Fibroblast of mammary gland (primary cell): ENCODE measurements at places on chromosomes 2 and 18.
A peak's percentile ranks its signal among the peaks of the same experiment; 100 is the strongest.

DNA sequence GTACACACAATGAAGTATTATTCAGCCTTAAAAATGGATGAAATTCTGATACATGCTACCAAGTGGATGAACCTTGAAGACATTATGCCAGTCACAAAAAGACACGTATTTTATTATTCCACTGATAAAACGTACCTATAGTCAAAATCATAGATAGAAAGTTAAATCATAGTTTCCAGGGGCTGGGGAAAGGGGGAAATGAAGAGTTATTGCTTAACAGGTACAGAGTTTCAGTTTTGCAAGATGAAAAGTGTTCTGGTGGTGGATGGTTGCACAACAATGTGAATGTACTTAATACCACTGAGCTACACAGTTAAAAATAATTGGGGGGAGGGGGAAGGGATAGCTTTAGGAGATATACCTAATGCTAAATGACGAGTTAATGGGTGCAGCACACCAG lies 279.0 kb upstream of the STON1 start:
- peak; percentile 58 for DNase-seq

DNA sequence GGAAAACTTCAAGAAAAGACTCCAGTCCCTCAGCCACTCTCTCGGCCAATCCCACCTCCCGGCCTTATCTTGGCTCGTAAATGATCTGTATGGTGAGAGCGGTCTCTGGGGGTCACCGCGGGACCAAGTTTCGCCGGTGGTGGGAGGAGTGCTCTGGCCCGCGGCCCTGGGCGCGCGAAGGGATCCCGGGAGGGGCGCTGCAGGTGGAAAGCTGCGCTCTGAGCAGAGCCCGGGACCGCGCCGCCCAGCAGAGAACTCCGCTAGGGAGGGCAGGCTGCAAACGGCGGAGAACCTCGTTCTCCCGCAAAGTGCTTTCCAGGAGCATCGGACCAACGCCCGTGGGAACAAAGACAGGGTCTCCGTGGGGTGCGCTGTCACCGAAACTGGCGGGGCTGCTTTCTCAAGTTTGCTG lies 622 bp downstream of the LRP2 start:
- no peak for DNase-seq

GRCh38 chr2:20144861-20145260 lies 80.1 kb downstream of the SDC1 start:
- no peak for DNase-seq

GRCh38 chr2:75539955-75540716 lies 20.6 kb downstream of the EVA1A start:
- peak; percentile 69 for DNase-seq

DNA sequence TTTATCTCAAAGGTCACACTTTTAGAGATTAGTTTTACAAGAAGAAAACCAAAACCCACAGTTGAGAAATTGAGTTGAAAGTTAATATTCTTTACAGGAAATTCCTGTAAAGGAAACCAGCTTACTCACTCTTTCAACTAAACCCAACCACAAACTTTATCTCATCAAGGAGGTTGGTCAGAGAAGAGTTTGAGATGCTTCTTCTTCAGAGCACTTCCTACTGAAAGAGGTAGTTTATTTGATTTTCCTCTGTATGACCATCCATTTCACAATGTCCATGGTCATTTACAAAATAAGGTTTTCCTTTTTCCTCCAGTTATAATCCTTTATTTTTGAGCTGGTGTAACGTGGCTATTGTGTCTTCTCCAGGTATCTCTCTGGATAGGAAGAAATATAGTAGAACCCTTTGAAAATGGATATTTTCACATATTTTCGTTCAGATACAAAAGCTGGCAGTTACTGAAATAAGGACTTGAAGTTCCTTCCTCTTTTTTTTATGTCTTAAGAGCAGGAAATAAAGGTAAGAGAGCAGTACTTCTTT lies 4.5 kb upstream of the IL18RAP start:
- no peak for DNase-seq
